Left ventricle myocardium inferior (tissue), 1 donor: ENCODE measurements at places on chromosomes 5 and 9. TPM values are rescaled to one million over a fixed set of nuclear protein-coding genes. Genes with fewer than 3 reads are reported as not detected.

The SHLD3 gene
- total RNA-seq, result 2.4 TPM

The NR6A1 gene
- 1.0 TPM for total RNA-seq

The STXBP1 gene
- 36.9 TPM for total RNA-seq

The CEP72 gene
- 1.7 TPM for total RNA-seq

The CAPSL gene
- total RNA-seq, result not detected

- DNase-seq, result no peak
- no peak overlapping the region for H3K27ac ChIP-seq
- H3K4me3 ChIP-seq, result no peak overlapping the region
- H3K4me1 ChIP-seq, result peaks cover 14% of the 10 kb centered on the region
- no peaks in the 10 kb centered on the region for H3K36me3 ChIP-seq
- no peaks in the 10 kb centered on the region for H3K27me3 ChIP-seq
These were observed 126.8 kb downstream of the NXNL2 start for GRCh38 chr9:88661759-88662158.

DNA sequence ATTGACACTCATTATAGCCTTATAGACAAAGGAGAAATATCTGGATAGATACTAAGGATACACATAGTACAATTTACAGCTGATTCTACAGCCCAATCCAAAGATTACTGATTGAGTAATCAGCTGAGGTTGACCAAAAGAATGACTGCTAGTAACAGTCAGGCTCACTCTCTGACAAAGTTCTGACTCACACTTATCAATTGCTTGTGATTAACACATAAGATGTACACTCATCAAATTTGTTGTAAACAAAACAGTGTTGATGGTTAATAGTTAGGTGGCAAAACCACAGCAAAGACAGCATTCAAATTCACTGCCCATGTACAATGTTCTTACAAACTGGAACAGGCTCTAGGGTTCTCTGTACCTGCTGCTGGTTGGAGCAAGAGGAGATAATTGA lies 422.7 kb downstream of the TLE1 start:
- no peak for DNase-seq
- H3K27ac ChIP-seq, result no peak overlapping the region
- no peaks in the 10 kb centered on the region for H3K27me3 ChIP-seq
- H3K4me1 ChIP-seq, result peaks cover 12% of the 10 kb centered on the region
- H3K36me3 ChIP-seq, result no peaks in the 10 kb centered on the region
- H3K4me3 ChIP-seq, result no peak overlapping the region

- H3K27ac ChIP-seq, result no peak overlapping the region
- H3K36me3 ChIP-seq, result no peaks in the 10 kb centered on the region
- H3K4me1 ChIP-seq, result peaks cover 12% of the 10 kb centered on the region
- H3K4me3 ChIP-seq, result no peak overlapping the region
- DNase-seq, result no peak
- no peaks in the 10 kb centered on the region for H3K27me3 ChIP-seq
These were observed 423.3 kb downstream of the TLE1 start for GRCh38 chr9:81266086-81266485.

- no peaks in the 10 kb centered on the region for H3K27me3 ChIP-seq
- H3K4me3 ChIP-seq, result no peak overlapping the region
- H3K36me3 ChIP-seq, result no peaks in the 10 kb centered on the region
- peaks cover 29% of the 10 kb centered on the region for H3K4me1 ChIP-seq
- H3K27ac ChIP-seq, result peak overlapping the region; percentile 34
These were observed 139.0 kb upstream of the GAS1 start for GRCh38 chr9:87086221-87086818.

DNA sequence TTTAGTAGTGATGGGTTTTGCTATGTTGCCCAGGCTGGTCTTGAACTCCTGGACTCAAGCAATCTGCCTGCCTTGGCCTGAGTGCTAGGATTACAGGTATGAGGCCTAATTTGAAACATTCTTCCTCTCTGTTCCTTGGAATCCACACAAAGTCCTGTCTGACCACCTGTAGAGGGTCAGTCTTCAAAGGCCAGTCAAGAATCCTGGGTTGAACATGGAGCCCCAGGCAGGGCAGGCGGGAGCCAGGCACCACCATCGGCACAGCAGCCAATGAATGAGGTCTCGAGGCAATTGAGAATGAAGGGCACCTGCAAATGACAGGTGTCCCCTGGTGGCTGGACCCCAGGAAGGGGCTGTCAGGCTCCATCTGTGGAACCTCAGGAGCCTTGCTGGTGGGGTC lies 17.4 kb upstream of the NCS1 start:
- H3K4me3 ChIP-seq, result no peak overlapping the region
- DNase-seq, result no peak
- H3K27me3 ChIP-seq, result peaks cover 4% of the 10 kb centered on the region
- H3K36me3 ChIP-seq, result no peaks in the 10 kb centered on the region
- H3K27ac ChIP-seq, result no peak overlapping the region

GRCh38 chr5:103393101-103393754 lies 134.7 kb downstream of the MACIR start:
- DNase-seq, result peak; percentile 16
- peak overlapping the region; percentile 4 for H3K27ac ChIP-seq
- H3K36me3 ChIP-seq, result no peaks in the 10 kb centered on the region
- peaks cover 15% of the 10 kb centered on the region for H3K4me1 ChIP-seq
- H3K4me3 ChIP-seq, result no peak overlapping the region
- H3K27me3 ChIP-seq, result no peaks in the 10 kb centered on the region
